Adrenal gland (tissue), 19 donors: ENCODE measurements at places on chromosomes 5 and 9. TPM values are rescaled to one million over a fixed set of nuclear protein-coding genes. Genes with fewer than 3 reads are reported as not detected.

Gene TRPM3
- 0.48 TPM for polyA plus RNA-seq

Gene PARP8
- 25.1 TPM for polyA plus RNA-seq

Gene CHSY3
- 1.1 TPM for polyA plus RNA-seq

Gene SOWAHA
- polyA plus RNA-seq, result 0.90 TPM

Gene ACOT12
- not detected for polyA plus RNA-seq

Gene MZB1
- 4.3 TPM for polyA plus RNA-seq

Gene DMRT3
- polyA plus RNA-seq, result 0.07 TPM

Gene PELO
- 27.9 TPM for polyA plus RNA-seq

Gene SHISAL2B
- polyA plus RNA-seq, result not detected

Gene MPDZ
- polyA plus RNA-seq, result 16.4 TPM
